ENCODE measurements at places on chromosomes 12 and 14. TPM values are rescaled to one million over a fixed set of nuclear protein-coding genes. Genes with fewer than 3 reads are reported as not detected.

DNA sequence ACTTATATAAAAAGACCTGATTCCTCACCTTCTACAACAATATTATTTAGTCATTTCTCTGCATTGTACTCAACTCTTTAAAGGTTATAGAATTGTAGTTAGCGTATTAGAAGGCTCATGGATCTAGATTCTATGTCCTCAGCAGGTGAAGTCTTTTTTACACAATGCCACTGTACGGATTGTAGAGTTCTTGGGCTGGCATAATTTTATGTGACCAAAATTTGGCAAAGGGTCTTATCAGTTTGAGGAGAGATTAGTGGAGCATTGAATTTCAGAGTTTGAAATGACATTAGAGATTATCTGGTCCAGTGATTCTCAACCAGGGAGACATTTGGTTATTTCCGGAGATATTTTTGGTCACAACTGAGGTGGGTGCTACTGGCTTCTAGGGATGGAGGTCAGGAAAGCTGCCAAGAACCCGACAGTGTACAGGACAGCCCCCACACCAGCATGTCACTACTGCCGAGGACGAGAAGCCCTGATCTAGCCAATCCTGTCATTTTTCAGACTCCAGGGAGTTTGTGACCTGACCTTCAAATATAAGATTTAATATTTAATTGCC, 63.9 kb downstream of the BICD1 start:
- no peak for DNase-seq
- H3K36me3 ChIP-seq: no peaks in the 10 kb centered on the region
- H3K4me1 ChIP-seq: no peaks in the 10 kb centered on the region
- no peak overlapping the region for H3K27ac ChIP-seq
- no peak overlapping the region for H3K4me3 ChIP-seq

DNA sequence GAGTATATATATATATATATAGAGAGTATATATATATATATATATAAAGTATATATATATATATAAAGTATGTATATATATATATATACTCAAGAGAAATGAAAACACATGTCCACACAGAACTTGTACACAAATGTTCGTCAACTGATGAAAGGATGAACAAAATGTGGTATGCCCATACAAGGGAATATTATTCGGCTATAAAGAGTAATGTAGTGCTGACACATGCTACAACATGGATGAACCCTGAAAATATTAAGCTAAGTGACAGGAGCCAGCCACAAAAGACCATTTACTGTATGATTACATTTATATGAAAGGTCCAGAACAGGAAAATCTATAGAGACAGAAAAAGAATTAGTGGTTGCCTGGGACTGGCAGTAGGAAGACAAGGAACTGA, 19.5 kb downstream of the LIMA1 start:
- no peak overlapping the region for H3K27ac ChIP-seq
- DNase-seq: no peak

DNA sequence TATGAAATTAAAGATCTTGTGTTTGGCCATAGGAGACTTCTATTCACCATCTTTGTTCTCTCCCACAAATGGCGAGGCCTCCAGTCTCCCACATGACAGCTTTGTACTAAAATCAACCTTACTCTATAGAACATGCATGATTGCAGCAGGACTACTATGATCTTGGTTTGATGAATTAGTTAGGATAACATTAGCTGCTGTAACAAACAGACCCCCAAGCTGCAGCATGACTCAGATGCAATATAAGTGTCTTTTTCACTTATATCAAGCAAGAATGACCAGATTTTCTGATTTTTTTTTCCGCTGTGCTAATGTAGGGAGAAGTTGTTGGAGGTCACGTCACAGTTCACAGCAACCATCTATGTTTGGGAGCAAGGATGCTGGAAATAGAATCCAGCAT, 10.8 kb upstream of the OAS3 start:
- H3K4me3 ChIP-seq: no peak overlapping the region
- no peaks in the 10 kb centered on the region for H3K36me3 ChIP-seq
- no peak overlapping the region for H3K27ac ChIP-seq
- no peaks in the 10 kb centered on the region for H3K27me3 ChIP-seq
- no peak for DNase-seq

Gene FOXN4
- not detected for total RNA-seq

DNA sequence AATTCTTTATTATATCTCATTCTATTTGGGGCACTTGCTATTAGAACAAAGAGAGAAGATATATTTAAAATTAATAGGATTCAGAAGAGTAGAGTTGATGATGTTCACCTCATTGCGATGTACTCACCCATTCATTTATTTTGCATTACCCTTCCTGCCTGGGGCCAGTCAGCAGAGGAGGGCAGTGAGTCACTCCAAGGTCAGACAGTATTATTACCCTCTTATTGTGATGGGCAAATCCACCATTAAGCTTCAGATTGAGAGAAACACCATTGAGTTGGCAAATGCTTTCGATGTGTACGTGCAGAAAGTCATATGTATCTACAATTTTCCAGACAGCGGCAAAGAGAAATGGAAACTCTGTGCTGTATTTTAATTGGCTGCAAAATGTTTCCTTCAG, 134.2 kb downstream of the BICD1 start:
- no peaks in the 10 kb centered on the region for H3K36me3 ChIP-seq
- no peak overlapping the region for H3K4me3 ChIP-seq
- no peaks in the 10 kb centered on the region for H3K27me3 ChIP-seq

Gene PRKAG1
- total RNA-seq: 76.5 TPM
